H7 (cell line): ENCODE measurements at places on chromosomes 4 and X. TPM values are rescaled to one million over a fixed set of nuclear protein-coding genes. Genes with fewer than 3 reads are reported as not detected.

UBQLN2 gene
- total RNA-seq = 10.8 and 11.8 TPM in 2 replicates

FHDC1 gene
- 4.6 and 4.9 TPM in 2 replicates for total RNA-seq

SH3BP2 gene
- 20.4 and 35.5 TPM in 2 replicates for total RNA-seq

F8A3 gene
- total RNA-seq = 0.10 TPM in 1 of 2 replicates, not detected in the other

SSX3 gene
- not detected in 2 replicates for total RNA-seq

GYPA gene
- total RNA-seq = not detected in 2 replicates

CT47B1 gene
- not detected in 2 replicates for total RNA-seq

IGSF1 gene
- 13.4 and 17.8 TPM in 2 replicates for total RNA-seq

MED12 gene
- 19.0 and 24.1 TPM in 2 replicates for total RNA-seq

PRRG3 gene
- 0.76 and 2.9 TPM in 2 replicates for total RNA-seq

SOWAHB gene
- total RNA-seq = 0.10 and 0.41 TPM in 2 replicates

CPZ gene
- total RNA-seq = 25.3 and 29.7 TPM in 2 replicates

F9 gene
- total RNA-seq = not detected in 2 replicates

CCNA2 gene
- 171 and 186 TPM in 2 replicates for total RNA-seq

ASB12 gene
- total RNA-seq = 0.73 and 0.78 TPM in 2 replicates

FAM236B gene
- not detected in 2 replicates for total RNA-seq

CNKSR2 gene
- total RNA-seq = 5.9 and 6.3 TPM in 2 replicates
